ENCODE measurements at places on chromosomes 4 and X.
A peak's percentile ranks its signal among the peaks of the same experiment; 100 is the strongest.

- no peak for DNase-seq
Observed at GRCh38 chr4:126440297-126440696, 1125.5 kb downstream of the FAT4 start.

DNA sequence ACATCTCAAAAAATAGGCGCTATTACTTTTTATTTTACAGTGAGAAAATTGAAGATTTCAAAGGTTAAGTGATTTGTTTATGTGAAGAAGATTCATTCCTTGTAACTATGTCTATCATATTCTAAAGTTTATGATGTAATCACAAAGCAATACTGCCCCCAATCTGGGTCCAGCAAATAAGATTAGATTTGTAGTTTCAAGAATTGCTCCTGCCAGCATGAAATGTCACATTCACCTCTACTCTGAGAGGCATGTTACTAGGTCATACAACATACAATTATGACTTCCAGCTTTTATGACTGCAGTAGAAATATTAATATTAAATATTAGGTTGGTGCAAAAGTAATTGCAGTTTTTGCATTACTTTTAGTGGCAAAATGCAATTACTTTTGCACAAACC, 976.2 kb downstream of the FSTL5 start:
- no peak for DNase-seq

GRCh38 chr4:47816748-47817147, 21.1 kb downstream of the CORIN start:
- no peak for DNase-seq

DNA sequence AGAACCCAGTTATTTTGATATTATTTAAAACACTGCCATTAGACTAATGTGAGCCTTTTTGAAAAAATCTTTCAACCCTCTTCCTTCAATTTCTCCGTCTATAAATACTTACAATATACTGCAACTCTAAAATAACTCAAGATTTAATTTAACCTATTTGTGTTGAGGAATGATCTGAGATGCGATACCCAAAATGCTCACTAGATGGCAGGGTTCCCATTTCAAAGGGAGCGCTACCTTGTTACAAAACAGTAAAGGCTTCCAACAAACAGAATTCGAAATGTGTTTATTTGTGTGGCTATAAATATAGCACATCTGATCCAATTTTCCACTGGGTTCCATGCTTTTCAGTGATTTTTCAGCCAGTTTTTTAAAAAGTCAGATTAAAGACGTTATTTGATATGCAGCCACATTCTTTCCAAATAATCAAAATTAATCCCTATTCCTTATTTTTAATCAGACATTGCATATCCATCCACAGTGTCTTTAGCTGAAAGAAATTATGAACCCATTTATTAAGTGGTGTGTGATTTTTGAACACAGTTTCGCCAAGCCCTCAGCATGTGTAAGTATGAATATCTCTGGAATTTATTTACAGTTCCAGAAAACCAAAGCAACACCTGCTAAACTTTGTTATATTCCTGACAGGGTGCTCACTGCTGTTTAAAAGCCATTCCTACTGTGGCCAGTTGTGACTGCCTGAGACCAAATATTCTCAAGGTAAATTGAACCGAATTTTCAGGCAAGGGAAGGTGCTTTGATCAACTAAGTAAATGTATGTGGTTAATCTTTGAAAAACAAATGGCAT, 668.0 kb upstream of the LCORL start:
- no peak for DNase-seq

DNA sequence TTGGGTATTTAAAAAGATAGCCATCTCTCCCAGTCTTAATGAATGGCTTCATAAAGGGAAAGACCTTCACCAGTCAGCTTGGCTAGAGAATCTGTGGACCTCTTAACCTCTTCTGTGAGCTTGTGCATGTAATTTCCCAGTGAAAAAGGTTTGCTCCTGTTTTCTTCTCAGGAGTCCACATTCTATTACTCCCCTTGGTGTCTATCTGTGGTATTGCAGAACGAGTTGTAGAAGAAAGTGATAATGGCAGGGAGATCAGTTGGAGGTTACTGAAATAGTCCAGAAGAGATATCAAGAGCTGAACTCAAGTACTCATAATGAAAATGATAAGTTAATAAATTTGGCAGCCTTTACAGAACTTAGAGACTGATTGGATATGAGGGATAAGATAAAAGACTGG, 16.5 kb upstream of the VAMP7 start:
- no peak for DNase-seq

GRCh38 chr4:6769233-6769988, 13.1 kb upstream of the KIAA0232 start:
- peak; percentile 44 for DNase-seq

DNA sequence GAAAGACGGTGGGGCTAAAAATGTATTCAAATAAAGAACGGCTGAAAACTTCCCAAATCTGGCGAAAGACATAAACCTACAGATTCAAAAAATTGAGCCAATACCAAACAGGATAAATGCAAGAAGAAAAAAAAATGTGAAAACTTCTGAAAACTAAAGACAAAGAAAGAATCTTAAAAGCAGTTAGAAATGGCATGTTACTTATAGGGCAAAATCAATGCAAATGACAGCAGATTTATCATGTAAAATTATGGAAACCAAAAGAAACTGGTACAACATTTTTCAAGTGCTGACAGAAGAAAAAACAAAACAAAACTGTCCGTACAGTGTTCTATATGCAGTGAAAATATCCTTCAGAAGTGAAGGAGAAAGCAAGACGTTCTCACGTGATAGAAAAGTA, 239.0 kb downstream of the PDGFC start:
- DNase-seq = no peak

DNA sequence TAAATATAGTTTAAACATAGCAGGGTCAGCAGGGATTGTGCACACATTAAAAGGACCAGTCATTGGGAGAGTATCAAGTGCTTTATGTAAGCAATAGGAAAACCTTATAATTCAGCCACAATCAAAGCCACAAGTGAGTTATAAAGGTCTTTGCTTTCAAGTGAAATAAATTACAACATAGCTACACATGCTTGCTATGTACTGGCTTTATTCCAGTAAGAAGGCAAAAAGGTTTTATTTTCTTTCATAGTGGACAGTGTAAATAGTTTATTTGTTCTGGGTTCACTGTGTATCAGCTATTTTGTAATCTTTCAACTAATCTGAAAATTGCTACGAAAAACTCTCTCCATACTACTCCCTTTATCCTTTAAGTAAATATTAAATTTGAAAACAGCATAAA, 691.4 kb downstream of the PCDH7 start:
- no peak for DNase-seq

DNA sequence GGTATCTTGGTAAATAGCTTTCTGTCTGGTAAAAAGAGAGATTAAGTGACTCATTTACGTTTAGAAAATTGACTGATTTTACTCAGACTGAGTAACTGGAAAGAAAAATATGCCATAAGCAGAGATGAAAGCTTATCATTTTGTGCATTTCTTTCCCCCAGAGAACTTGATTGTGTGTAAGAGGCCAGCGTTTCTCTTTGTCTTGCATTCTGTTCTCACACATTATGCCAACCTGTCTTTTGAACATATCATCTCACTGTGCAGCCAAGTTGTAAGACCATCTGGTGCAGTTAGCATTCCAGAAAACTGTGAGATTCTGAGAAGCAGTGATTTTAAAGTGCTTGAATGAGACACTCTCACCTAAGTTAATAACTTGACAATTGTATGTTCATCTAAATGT, 651.3 kb downstream of the TECRL start:
- no peak for DNase-seq

- no peak for DNase-seq
Observed at GRCh38 chrX:40727581-40728252, 7.6 kb downstream of the MED14 start.

GRCh38 chrX:146259207-146259606, 441.6 kb downstream of the SLITRK2 start:
- DNase-seq = no peak

- peak; percentile 34 for DNase-seq
Observed at GRCh38 chrX:63350465-63350877, 661 bp downstream of the SPIN4 start.

DNA sequence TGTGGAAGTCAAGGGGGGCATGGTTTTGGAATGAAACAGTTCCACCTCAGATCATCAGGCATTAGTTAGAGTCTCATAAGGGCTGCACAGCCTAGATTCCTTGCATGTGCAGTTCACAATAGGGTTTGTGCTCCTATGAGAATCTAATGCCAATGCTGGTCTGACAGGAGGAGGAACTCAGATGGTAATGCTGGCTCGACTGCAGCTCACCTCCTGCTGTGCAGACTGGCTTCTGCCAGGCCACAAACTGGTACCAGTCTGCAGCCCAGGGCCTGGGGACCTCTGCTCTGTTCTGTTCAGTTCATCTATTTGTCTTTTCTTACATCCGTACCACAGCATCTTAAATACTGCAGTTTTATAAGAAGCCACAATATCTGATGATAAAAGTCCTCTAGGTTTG, 12.2 kb upstream of the MSL3 start:
- no peak for DNase-seq

GRCh38 chr4:166481739-166482138, 608.7 kb downstream of the TLL1 start:
- DNase-seq = no peak

- DNase-seq = no peak
Observed at GRCh38 chr4:96407738-96408463, 568.0 kb downstream of the PDHA2 start.

- no peak for DNase-seq
Observed at GRCh38 chrX:67545036-67545821, 1.4 kb downstream of the AR start.

- DNase-seq = no peak
Observed at GRCh38 chrX:112844250-112844649, 3.6 kb upstream of the AMOT start.

DNA sequence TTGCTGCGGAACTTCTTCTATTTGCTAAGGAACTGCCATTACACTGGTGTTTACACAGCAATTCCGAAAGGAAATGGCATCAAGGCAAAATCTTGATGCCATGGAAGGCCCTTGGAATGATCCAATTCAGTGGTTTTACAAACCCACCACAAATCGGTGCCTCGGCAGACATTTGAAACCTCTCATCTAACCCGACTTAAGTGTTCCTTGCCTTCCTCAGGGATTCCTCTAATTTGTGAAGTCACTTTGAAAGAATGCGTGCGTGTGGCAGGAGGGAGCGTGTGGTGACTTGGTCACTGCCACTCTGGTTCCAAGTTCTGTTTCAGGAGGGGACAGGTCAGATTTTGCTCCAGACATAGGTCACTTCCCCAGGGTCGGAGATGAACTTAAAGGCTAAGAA, 4.8 kb downstream of the NOP14 start:
- no peak for DNase-seq

DNA sequence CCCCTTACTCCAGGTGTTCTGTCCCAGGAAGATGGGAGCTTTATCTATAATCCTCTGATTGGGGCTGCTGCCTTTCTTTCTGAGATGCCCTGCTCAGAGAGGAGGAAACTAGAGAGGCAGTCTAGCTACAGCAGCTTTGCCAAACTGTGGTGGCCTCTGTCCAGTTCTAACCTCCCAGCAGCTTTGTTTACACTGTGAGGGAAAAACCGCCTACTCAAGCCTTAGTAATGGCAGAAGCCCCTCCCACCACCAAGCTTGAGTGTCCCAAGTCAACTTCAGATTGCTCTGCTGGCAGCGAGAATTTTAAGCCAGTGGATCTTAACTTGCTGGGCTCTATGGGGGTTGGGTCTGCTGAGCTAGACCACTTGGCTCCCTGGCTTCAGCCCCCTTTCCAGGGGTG, 394.9 kb upstream of the PABPC5 start:
- DNase-seq = no peak
